Esophagus squamous epithelium (tissue), 5 donors: ENCODE measurements at places on chromosomes 2 and 18.

GRCh38 chr2:60385648-60386047 lies 167.8 kb downstream of the BCL11A start:
- no peak for DNase-seq

- DNase-seq, result no peak
Measured at GRCh38 chr2:39379643-39380524, 57.2 kb downstream of the MAP4K3 start.

- DNase-seq, result no peak
Measured at GRCh38 chr18:55592572-55592971, 4.6 kb upstream of the TCF4 start.

GRCh38 chr2:197209742-197210408 lies 100.7 kb downstream of the ANKRD44 start:
- no peak for DNase-seq

GRCh38 chr2:232854082-232854481 lies 16.0 kb upstream of the SNORC start:
- no peak for DNase-seq

GRCh38 chr18:10313016-10313342 lies 141.5 kb upstream of the APCDD1 start:
- DNase-seq, result no peak

DNA sequence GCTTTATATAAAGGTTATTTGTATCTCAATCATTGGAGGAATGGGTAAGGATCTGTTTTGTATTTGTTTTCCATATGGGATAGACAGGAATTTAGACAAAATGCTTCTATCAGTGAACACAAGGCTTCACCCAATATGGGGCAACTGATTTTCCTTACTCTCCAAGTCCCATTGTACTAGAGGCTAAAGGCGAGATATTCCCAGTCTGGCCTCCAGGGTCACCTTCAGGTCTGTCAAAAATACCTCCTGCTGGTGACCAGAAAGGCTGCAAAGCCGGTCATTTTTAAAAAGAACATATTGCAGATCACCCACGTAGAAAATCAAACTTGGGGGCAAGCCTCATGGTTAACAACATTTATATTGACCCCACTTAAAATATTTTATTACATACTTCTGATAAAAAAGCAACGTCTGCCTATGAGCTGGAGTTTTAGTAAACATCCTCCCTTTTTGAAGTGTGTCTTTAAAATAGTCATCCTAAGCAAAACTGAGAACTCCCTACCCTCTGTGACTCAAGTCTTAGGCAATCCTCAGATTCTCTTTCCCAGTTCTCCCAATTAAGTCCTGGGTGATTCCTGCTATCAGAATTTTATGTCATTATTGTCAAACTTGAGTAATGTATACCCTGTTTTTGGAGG lies 276.6 kb downstream of the MREG start:
- DNase-seq, result no peak
